Colonic mucosa (tissue), 4 donors: ENCODE measurements at places on chromosomes 1 and 21. TPM values are rescaled to one million over a fixed set of nuclear protein-coding genes. Genes with fewer than 3 reads are reported as not detected.

GRCh38 chr1:38815903-38816627 lies 43.5 kb downstream of the RRAGC start:
- DNase-seq: no peak

GRCh38 chr1:119053917-119054316 lies 65.8 kb upstream of the TBX15 start:
- DNase-seq: no peak

DNA sequence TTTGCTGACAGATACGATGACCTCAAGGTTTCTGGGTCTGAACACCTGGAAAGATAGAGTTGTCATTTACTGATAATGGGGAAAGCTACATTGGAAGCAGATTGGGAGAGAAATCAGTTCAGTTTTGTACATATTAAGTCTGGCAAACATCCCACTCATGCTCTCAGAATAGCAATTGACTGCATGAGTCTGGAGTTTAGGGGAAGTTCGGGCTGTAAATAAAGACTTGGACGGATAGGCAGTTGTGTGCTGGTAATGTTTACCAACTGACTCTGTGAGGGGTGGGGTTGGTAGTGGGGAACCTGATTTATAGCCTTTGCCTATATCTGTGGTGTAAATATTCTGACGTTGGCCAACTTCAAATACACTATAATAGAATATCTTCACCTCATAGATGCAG lies 4.0 kb downstream of the H6PD start:
- peak; percentile 35 for DNase-seq

DNA sequence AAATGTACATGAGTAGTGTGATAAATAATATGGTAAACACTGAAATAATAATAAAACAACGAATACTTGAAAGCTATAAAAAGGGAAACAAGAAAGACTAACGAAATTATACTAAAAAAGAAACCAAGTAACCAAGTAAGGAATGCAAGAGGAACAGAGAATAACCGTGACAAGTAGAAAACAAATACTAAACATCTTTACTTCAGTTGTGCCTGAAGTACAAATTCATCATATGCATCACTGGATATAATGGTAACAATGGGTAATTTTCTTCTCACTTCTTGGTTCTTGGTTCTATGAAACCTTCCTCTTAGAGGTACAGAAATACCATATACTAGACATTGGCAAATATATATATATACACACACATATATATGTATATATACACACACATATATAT lies 1093.6 kb upstream of the B3GALT2 start:
- no peak for DNase-seq

DNA sequence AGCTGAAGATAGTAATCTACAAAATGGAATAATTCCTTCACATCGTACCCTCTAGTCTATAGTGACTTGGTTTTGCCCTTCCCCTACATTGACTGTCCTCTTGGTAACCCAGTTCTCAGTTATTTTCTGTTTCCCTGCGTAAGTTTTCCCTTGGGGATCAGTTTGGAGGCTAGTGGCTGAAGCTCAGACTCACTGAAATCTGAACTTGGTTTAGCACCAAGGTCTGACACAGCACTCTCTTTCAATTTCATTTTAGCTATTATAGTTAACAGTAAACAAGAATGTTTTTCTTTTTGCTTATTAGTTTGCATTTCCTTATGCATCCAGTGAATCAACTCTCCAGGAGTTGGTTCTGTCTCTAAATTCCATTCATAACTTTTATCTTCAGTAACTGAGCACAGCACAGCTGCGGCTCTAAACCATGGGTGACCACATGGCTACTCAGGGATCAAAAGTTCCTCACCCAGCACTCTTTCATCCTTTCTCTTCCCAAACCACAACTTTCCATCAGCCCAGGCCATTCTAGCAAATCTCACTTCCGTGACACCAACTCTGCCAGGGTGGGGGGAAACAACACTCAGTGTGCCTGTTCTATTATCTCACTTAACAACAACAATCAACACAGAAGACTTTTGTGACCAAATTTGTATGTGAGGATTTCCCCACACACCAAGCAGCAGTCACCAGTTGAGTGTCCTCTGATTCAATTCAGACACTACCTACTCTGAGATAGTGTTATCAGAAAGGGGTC lies 17.6 kb upstream of the IFI6 start:
- no peak for DNase-seq

GRCh38 chr21:22399681-22400514 lies 1401.7 kb downstream of the NCAM2 start:
- no peak for DNase-seq

- DNase-seq: no peak
Measured at GRCh38 chr1:53799141-53799540, 39.0 kb downstream of the NDC1 start.

LGALS8 gene
- total RNA-seq: 58.4 TPM

DNA sequence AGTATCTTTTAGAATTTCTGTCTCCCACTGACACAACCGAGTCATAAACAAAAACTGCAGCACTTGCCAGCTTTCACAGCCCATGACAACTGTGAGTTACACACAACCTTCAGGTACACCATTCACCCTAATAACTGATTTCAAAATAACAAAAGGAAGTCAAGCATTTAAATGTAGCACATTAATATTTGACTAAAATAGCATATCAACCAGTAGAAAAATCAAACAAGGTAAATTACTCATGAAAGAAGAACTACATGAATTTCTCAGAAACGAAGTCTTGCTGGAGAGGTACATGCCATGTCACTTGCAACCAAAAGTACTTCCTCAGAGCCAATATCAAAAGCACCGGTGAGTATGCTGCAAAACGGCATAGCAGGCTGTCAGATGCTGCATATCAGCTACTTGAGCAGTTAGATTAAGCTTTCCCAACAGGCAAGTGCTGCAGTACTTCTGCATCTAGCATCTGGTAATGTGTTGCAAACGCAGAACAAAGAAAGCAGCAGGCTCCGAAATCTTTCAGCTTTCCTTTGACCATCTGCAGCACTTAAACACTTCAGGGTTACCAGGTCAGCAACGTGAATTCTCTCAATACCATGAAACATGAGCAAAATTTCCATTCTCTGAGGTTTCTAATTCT lies 223.2 kb downstream of the SMYD3 start:
- DNase-seq: no peak

GRCh38 chr1:246566813-246567645 lies 773 bp downstream of the CNST start:
- no peak for DNase-seq

DNA sequence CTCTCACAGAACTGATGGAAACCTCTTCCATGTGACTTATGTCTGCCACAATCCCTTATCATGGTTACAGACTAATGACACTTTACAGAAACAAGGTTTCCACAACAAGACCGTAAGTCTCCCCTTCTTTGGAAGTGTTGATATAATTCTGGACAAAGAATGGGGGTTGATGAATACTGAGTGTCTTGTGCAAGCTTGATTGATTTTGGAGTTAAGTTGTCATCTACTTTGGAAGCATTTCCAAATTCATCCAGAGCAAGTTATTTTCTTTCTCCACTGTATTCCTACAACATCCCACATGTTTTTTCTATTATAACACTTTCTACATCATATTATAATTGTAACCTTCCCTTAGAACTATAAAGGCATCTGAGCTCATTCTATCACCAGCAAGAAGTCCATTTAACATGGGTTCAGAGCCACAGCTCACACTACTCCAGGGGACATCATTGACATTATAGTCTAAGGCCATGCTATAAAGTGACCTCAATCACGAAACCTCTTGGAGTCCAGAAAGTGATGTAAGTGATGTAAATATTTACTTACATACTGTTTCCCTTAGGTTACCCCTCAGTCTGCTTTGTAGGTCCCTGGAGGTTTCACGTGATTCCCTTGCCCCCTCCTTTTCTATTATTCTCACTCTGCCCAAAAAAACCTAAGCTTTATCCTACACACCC lies 125.7 kb upstream of the PBX1 start:
- DNase-seq: no peak

DNA sequence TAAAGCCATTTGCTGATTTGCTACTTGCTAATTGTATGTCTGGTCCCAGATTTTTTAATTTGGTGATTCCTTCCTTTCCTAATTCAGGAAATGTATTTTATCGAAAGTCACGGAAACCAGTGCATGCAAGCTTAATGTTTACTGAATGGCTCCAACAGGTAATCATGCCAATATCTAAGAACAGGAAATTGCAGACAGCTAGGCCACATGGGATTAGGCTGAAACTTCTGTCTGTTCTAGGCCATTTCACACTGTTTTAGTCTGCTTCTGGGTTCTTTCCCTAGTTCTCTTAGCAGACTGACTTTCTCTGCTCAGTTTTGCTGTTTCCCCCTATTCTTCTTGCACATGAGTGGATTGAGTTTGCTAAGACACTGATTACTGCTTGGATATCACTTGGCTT lies 111.4 kb downstream of the NTNG1 start:
- DNase-seq: no peak

RBP7 gene
- 0.56 TPM for total RNA-seq

GRCh38 chr1:243217349-243217748 lies 37.7 kb downstream of the CEP170 start:
- no peak for DNase-seq

ADGRL2 gene
- 7.4 TPM for total RNA-seq

GRCh38 chr1:10685808-10686403 lies 110.5 kb downstream of the CASZ1 start:
- DNase-seq: no peak

DNA sequence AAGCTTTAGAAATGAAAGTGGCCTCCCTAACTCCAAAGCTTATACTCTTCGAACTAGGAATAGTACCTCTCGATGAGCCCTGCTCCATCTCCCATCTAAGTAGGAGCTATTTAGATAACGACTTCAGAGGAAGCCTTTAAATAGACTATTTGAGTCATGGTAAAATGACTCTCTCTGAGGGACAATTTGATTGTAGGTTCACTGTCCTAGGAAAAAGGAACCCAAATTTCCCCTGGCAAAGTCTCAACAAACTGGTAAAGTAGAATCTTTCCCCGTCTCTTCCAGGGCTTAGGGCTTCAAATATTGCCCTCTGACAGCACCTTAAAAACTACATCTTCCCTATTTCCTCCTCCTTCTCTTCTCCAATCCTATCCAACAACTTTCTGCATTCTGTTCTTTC lies 2.0 kb upstream of the FCER1A start:
- no peak for DNase-seq

GRCh38 chr1:12072741-12073140 lies 9.6 kb downstream of the TNFRSF8 start:
- no peak for DNase-seq

AMY1B gene
- not detected for total RNA-seq

GRCh38 chr1:107135463-107135862 lies 5.4 kb upstream of the NTNG1 start:
- DNase-seq: no peak

- no peak for DNase-seq
Measured at GRCh38 chr21:43854773-43855633, 10.0 kb upstream of the AGPAT3 start.
